ENCODE measurements at places on chromosomes 12 and 14.

GRCh38 chr12:29534935-29535334 lies 37.4 kb upstream of the OVCH1 start:
- H3K27me3 ChIP-seq: no peaks in the 10 kb centered on the region
- DNase-seq: no peak
- no peaks in the 10 kb centered on the region for H3K36me3 ChIP-seq
- no peaks in the 10 kb centered on the region for H3K4me1 ChIP-seq
- no peak overlapping the region for H3K4me3 ChIP-seq

DNA sequence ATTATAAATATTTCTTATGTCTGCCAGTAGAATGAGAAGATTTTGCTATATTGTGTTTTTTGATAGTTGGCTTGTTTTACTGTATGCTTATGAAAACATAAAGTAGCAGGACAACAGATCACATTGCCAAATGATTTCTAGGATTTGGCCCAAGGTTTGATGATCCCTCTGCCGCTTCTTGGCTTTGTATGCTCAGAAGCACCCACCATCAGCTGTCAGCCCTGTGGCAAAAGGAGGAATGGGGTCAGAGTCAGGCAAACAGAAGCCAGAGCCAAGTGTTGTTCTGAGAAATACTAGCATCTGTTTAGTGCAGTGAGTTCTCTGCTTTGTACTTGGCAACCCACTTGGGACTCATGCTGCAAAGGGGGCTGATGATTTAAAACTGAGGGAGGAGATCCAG lies 152.2 kb downstream of the PDE3A start:
- no peak overlapping the region for H3K4me3 ChIP-seq
- no peaks in the 10 kb centered on the region for H3K27me3 ChIP-seq
- H3K27ac ChIP-seq: no peak overlapping the region
- DNase-seq: no peak
- no peaks in the 10 kb centered on the region for H3K36me3 ChIP-seq

- peaks cover 25% of the 10 kb centered on the region for H3K36me3 ChIP-seq
- H3K4me1 ChIP-seq: peaks cover 46% of the 10 kb centered on the region
- no peak overlapping the region for H3K4me3 ChIP-seq
- no peak for DNase-seq
- H3K27ac ChIP-seq: no peak overlapping the region
- H3K27me3 ChIP-seq: no peaks in the 10 kb centered on the region
Measured at GRCh38 chr12:94225947-94226630, 77.7 kb downstream of the PLXNC1 start.

GRCh38 chr12:84756961-84757360 lies 155.6 kb downstream of the SLC6A15 start:
- no peaks in the 10 kb centered on the region for H3K27me3 ChIP-seq
- no peak overlapping the region for H3K27ac ChIP-seq
- no peak overlapping the region for H3K4me3 ChIP-seq
- no peaks in the 10 kb centered on the region for H3K4me1 ChIP-seq
- no peak for DNase-seq

- H3K27me3 ChIP-seq: no peaks in the 10 kb centered on the region
- no peaks in the 10 kb centered on the region for H3K36me3 ChIP-seq
- H3K27ac ChIP-seq: no peak overlapping the region
- H3K4me3 ChIP-seq: no peak overlapping the region
Measured at GRCh38 chr12:33536431-33536830, 96.8 kb upstream of the SYT10 start.
